Islet precursor cell (in vitro differentiated cells): ENCODE measurements at places on chromosomes 5 and 9.
A peak's percentile ranks its signal among the peaks of the same experiment; 100 is the strongest.

DNA sequence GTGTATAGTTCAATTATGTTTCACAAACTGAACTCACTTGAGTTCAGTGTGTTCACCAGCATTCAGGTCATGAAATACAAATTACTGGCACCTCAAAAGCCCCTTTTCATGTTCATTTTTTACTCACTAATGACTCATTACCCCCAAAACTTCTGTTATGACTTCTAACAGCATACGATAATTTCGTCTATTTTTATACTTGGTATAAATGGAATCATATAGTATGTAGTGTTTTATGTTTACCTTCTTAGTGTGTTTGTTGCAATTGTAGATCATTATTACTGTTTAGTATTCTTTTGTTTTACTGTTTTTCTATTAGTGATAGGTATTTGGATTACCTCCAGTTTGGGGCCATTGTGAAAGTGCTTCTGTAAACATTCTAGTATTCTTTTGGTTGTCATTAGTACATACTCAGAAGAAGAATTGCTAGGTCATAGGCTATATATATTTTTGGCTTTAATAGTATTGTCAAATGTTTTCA is 33.4 kb downstream of the DDX4 start:
- DNase-seq = no peak

- DNase-seq = peak; percentile 69
Measured at GRCh38 chr5:151239237-151239861, 13.6 kb upstream of the GM2A start.

DNA sequence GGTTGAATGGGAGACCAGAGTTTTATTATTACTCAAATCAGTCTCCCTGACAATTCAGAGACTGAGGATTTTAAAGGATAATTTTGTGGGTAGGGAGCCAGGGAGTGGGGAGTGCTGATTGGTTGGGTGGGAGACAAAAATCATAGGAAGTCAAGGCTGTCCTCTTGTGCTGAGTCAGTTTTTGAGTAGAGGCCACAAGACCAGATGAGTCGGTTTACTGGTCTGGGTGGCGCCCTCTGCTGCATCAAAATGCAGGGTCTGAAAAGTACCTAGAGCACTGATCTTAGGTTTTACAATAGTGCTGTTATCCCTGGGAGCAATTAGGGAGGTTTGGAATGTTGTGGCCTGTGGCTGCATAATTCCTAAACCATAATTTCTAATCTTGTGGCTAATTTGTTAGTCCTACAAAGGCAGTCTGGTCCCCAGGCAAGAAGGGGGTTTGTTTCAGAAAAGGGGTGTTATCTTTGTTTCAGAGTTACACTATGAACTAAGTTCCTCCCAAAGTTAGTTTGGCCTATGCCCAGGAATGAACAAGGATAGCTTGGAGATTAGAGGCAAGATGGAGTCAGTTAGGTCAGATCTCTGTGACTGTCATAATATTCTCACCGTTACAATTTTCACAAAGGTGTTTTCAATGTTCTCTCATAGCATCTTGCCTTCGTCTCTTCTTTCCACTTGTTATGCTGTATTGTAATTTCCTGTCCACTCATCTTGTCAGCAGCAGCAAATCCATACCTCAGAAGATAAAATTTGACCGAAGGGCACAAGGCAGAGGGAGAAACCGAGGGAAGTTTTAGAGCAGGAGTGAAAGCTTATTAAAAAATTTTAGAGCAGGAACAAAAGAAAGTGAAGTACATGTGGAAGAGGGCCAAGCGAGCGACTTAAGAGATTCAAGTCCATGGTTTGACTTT is 59.2 kb upstream of the CLINT1 start:
- peak; percentile 94 for DNase-seq

DNA sequence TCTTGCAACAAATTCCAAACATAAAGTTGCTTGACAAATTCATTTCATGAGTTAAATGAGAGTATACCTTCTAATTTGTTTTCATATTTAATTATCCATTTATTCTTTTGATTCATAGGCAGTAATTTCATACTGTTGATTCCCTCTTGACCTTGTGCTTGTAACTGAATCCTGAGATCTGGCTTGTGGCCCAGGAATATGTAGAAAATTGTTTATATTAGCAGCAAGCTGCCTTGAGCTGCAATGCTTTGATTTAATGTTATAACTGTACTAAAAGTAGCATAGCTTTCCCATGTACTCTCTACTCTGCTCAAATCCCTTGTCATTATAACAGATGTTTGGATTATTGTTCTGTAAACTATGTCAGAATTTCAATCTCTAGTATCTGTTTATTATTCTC is 780.7 kb downstream of the NR2F1-AS1 start:
- no peak for DNase-seq

DNA sequence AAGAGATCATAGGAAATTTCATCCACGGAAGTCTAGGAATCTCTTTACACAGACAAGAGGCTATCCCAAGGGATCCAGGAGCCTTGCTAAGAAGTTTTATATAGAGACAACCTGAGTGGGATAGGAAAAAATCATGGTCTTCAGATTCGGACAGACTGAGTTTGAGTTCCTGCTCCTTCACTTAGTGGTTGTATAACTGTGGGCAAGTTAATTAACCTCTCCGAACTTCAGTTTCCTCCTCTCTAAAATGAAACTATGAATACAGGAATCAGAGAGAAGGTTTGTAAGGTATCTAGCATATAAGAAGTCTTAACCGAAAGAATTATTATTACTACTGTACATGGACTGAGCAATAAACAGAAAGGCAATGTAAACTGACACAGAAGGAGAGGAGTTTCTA is 35.1 kb downstream of the NR2F1-AS1 start:
- no peak for DNase-seq

- DNase-seq = no peak
Measured at GRCh38 chr5:109786206-109786855, 96.6 kb downstream of the MAN2A1 start.

- DNase-seq = no peak
Measured at GRCh38 chr9:92986176-92987119, 39.1 kb downstream of the FGD3 start.

GRCh38 chr5:13695076-13695712 is 249.3 kb downstream of the DNAH5 start:
- no peak for DNase-seq

DNA sequence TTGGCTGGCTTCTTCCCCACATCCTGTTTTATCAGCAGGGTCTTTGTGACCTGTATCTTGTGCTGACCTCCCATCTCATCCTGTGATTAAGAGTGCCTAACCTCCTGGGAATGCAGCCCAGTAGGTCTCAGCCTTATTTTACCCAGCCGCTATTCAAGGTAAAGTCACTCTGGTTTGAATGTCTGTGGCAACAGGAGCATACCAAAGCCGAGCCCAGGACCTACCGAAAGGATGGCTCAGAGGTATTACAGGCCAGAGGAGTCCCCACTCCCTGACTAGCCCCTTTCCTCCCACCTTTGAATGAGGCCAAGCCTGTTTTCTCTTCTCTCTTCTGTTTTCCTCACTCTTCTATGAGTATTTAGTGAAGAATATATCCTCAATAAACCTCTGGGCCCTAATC is 271.3 kb downstream of the OSTF1 start:
- DNase-seq = peak; percentile 57

DNA sequence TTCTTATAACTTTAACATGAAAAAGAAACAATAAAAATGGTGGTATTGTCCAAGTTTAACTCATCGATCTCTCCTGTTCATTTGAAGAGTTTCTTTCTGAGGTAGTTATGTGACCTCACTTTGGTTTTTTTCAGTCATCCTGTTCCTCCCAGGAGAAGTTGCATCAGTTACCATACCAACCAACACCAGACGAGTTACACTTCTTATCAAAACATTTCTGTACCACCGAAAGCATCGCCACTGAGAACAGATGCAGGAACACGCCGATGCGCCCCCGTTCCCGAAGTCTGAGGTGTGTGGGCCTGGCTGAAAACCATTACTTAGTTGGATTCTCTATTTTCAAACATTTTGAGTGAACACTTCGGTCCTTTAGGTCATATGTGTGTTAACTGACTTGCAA is 96.3 kb downstream of the CD180 start:
- no peak for DNase-seq

- DNase-seq = peak; percentile 86
Measured at GRCh38 chr5:151742870-151743294, 15.5 kb downstream of the ATOX1 start.

- DNase-seq = no peak
Measured at GRCh38 chr5:87340716-87341115, 72.0 kb downstream of the CCNH start.

DNA sequence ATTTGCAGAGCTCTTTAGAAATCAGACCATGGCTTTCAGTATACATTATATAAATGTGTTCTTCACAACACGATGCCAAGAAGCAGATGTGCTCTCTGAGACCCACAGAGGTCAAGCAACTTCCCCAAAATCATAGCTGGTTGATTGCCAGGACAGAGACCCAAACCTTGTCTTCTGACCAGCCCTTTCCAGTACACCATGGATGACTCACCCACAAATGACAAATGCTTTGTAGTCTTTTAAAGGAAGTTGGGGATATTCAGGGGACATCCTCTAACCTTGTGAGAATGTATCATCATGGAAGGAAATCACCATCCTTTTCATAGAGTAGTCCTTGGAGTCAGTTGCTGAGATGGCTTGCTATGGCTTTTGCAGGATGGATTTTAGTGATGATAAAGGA is 30.1 kb downstream of the ZNF462 start:
- DNase-seq = peak; percentile 71

- no peak for DNase-seq
Measured at GRCh38 chr5:139861021-139861888, 65.6 kb downstream of the PSD2 start.

DNA sequence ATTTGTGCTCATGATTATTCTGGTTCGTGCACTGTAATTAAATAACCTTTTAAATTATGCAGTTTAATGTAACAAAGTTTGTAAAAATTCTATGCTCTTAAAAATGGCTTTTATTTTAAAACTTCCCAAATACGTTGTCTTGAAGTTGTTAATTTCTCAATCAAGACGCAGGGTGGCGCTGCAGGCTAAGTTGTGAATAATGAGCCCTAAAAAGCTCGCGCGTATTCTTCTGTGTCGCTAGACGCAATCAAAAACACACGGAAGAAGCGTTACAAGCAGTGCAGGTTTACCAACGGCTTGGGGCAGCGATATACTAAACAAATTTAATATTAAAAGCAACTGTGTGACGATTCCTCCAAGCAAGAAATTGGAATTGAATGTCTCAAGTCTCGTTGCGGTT is at the start of gene PCDHB4:
Gene PCDHB4 (plus strand): TSS at position 256 of the 400 bp plus-strand sequence. CDS start 181 bp downstream, outside the sequence.
- no peak for DNase-seq

DNA sequence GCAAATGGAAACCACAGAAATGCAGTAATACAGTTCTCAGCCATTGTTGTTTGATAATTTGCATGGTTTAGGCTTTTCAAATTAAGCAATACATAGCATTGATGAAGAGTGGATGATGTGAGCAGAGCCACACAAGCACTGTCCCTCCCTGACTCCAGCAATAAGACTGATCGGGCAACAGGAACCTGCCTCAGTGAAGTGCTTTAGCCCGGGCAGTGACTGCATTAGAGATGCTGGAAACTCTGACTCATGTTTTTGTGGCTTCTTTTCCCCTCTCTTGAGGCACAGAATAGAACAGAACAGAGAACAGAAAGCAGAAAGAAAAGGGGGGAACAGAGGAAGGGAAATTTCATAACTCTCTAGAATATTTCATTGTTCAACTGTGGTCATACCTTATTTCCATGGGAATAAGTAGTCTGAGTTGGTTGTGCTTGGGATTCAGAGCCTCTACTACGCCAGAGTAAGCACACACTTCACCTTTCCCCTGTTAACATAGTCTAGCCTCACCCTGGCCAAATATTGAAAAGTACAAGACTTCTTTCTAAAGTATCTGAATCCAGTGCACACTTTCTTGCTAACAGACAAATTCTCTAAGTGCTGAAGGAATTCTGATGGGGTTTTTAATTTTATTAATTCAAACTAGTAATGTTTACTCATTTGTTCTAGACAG is 164.8 kb upstream of the VCAN start:
- peak; percentile 58 for DNase-seq

- peak; percentile 79 for DNase-seq
Measured at GRCh38 chr5:139747583-139748504, 47.8 kb upstream of the PSD2 start.
